ENCODE measurements at places on chromosomes 11 and 22. TPM values are rescaled to one million over a fixed set of nuclear protein-coding genes. Genes with fewer than 3 reads are reported as not detected.

The YPEL1 gene
- 0.21 TPM for total RNA-seq

DNA sequence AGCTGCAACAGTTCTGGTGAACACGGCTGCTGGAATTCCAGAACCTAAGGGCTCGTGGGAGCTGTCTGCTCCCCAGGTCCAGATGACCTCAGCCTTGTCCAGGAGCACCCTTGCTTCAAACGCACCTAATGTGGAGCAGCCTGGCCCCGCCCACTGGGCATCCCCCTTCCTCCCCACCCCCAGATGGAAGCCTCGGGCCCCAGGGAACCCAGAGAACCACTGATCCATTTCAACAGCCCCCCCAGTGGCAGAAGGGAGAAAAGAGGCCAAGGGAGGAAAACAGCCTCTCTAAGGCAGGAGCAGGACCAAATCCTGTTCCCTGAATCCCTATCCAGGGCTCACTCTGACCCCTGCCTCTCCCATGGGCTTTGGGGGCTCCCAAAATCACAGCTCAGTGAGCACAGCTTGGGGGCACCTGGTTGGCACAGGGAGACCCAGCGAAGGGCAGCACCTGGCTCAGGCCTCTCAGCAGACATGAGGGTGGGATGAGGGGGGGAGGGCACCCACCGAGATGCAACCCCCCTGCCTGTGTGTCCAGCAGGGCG, 1.2 kb downstream of the CYTH4 start:
- no peaks in the 10 kb centered on the region for H3K4me1 ChIP-seq
- no peak overlapping the region for H3K27ac ChIP-seq
- DNase-seq: no peak
- H3K36me3 ChIP-seq: no peaks in the 10 kb centered on the region
- H3K4me3 ChIP-seq: no peak overlapping the region
- H3K27me3 ChIP-seq: peaks cover 4% of the 10 kb centered on the region

DNA sequence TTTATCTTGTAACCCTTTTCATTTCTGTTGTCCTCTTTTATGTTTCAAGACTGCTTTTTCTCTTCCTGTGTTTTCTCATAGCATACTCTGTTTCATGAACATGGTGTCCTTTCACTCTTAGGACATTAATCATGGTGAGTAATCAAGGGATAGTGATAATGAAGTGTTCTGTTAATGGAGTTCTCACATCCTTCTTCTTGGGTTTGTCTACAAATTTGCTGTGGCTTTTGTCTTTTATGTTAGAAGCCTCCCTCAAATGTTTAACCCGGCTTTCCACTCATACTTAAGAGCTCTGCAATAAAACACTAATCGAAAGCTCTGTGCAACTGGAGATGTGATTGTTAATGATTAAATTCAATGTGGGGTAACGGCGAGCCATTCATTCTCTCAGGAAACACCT, 593.6 kb downstream of the NELL1 start:
- no peak overlapping the region for H3K4me3 ChIP-seq
- no peaks in the 10 kb centered on the region for H3K27me3 ChIP-seq
- no peaks in the 10 kb centered on the region for H3K36me3 ChIP-seq
- H3K27ac ChIP-seq: no peak overlapping the region
- no peak for DNase-seq

DNA sequence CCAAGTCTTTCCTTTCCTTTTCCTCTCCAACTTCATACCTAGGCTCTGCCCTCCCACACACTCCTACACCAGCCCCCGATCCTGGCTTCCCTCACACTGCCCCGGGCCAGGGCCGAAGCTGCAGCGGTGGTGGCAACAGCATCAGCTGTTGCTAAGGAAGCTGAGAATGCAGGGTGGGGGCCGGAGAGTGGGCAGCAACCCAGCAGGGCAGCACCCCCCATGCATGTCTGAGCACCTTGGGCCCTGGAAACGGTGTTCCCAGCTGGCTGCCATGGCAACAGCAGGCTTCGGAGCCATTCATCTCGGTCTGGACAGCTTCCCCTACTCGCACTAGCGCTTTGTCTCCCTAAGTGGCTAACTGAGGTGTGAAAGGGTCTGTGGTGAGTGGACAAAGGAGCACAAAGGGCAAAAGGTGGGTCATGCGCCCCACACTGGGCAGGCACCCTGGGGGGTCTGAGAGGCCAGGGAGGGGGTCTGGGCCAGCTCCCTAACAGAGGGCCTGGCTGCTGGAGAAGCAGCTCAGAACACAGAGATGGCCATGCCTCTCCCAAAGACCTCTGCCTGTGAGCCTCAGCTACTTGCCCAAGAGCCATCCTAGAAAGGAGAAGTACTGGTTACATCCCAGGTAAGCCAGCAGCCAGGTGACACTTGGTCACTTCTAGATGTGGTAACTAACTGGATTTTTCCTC, 42.1 kb upstream of the JAM3 start:
- no peaks in the 10 kb centered on the region for H3K4me1 ChIP-seq
- H3K27ac ChIP-seq: no peak overlapping the region
- DNase-seq: no peak
- H3K36me3 ChIP-seq: no peaks in the 10 kb centered on the region

GRCh38 chr11:130369713-130370112, 55.0 kb upstream of the ZBTB44 start:
- no peaks in the 10 kb centered on the region for H3K36me3 ChIP-seq
- H3K27ac ChIP-seq: no peak overlapping the region
- H3K4me1 ChIP-seq: no peaks in the 10 kb centered on the region
- no peak overlapping the region for H3K4me3 ChIP-seq

The CBLIF gene
- total RNA-seq: not detected

- no peak overlapping the region for H3K27ac ChIP-seq
- DNase-seq: no peak
- no peak overlapping the region for H3K4me3 ChIP-seq
- no peaks in the 10 kb centered on the region for H3K36me3 ChIP-seq
- H3K27me3 ChIP-seq: no peaks in the 10 kb centered on the region
Observed at GRCh38 chr11:34510673-34511072, 2.9 kb downstream of the ELF5 start.

DNA sequence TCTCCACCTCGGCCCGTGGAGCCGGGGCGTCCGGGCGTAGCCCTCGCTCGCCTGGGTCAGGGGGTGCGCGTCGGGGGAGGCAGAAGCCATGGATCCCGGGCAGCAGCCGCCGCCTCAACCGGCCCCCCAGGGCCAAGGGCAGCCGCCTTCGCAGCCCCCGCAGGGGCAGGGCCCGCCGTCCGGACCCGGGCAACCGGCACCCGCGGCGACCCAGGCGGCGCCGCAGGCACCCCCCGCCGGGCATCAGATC, 439 bp downstream of the YAP1 start:
- no peaks in the 10 kb centered on the region for H3K27me3 ChIP-seq
- H3K4me1 ChIP-seq: peaks cover 37% of the 10 kb centered on the region
- H3K4me3 ChIP-seq: peak overlapping the region; percentile 97
- H3K27ac ChIP-seq: peak overlapping the region; percentile 98
- no peaks in the 10 kb centered on the region for H3K36me3 ChIP-seq

- no peaks in the 10 kb centered on the region for H3K4me1 ChIP-seq
- DNase-seq: no peak
Observed at GRCh38 chr22:47343611-47344010, 581.2 kb downstream of the TBC1D22A start.

DNA sequence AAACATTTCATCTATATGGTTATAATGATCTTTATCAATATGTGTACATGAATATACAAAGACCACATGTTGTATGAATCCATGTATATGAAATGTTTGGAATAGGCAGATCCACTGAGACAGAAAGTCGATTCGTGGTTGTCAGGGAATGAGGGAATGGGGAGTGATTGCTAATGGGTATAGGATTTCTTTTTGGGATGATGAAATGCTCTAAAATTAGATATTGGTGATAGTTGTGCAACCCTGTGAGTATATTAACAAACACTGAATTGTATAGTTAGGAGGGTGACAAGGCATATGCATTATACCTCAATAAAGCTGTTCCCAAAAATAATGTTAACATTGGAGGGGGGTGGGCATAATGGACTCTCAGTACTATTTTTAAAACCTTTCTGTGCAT, 5.0 kb upstream of the PTPMT1 start:
- no peaks in the 10 kb centered on the region for H3K27me3 ChIP-seq
- H3K4me3 ChIP-seq: no peak overlapping the region
- no peaks in the 10 kb centered on the region for H3K36me3 ChIP-seq
- H3K4me1 ChIP-seq: peaks cover 21% of the 10 kb centered on the region

DNA sequence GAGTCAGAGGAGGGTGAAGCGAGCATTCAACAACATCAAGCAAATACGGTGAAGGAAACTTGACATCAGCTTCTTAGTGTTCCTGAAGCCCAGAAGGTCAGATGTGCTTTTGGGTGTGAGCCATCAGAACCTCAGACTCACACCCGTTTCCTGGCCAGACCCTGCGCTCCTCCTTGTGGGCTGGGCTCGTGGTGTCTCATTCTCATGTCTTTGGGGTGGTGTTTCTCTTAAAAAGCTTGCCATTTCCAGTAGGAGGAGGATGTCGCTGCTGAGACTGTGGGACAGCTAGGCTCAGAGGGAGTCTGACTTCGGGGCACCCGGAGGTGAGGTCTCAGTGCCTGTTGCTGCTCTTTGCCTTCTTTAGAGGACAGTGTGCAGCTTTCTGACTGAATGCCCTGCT, 24.2 kb downstream of the PPFIBP2 start:
- peaks cover 33% of the 10 kb centered on the region for H3K4me1 ChIP-seq
- no peaks in the 10 kb centered on the region for H3K27me3 ChIP-seq
- DNase-seq: no peak
- no peak overlapping the region for H3K4me3 ChIP-seq
- H3K36me3 ChIP-seq: no peaks in the 10 kb centered on the region

DNA sequence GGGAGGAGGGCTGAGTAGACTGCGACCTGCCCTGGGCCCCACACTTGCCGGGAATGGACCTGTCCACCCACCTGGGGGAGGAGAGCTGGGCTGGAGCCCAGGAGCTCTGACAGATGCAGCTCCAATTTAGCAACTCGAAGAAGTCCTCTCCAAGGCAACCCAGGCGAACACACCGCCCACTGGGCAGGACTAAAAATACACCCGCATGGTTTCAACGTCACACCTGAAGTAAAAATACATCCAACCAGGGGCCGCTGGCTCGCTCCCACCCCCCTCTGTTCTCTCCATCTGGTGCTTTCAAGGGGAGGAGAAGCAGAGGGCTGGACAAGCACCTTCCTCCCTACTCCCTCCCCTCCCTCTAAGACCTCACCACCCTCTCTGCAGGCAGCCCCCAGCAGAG, 119.9 kb downstream of the FEZ1 start:
- DNase-seq: no peak
- no peaks in the 10 kb centered on the region for H3K36me3 ChIP-seq
- no peaks in the 10 kb centered on the region for H3K4me1 ChIP-seq
- H3K4me3 ChIP-seq: no peak overlapping the region
- H3K27me3 ChIP-seq: peaks cover 6% of the 10 kb centered on the region

DNA sequence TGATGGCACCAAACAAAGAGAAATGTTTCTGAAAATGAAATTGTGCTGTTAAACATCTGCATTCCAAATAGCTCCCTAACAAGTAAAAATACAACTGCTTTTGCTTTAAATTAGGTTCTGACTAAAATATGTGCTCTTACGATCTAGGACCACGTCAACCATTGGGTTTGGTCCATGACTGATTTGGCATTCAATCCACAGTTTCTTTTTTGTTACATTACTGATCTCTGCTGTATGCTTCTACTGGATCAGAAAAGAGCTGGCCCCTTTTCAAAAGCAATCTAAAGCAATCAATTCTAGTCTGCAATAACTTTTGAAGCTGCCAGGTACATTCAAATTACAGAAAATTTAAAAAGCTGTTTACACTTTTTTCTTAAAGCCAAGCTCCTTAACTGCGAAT, 1047.1 kb upstream of the CCDC90B start:
- H3K4me3 ChIP-seq: no peak overlapping the region
- no peak overlapping the region for H3K27ac ChIP-seq
- H3K4me1 ChIP-seq: no peaks in the 10 kb centered on the region
- no peaks in the 10 kb centered on the region for H3K36me3 ChIP-seq

DNA sequence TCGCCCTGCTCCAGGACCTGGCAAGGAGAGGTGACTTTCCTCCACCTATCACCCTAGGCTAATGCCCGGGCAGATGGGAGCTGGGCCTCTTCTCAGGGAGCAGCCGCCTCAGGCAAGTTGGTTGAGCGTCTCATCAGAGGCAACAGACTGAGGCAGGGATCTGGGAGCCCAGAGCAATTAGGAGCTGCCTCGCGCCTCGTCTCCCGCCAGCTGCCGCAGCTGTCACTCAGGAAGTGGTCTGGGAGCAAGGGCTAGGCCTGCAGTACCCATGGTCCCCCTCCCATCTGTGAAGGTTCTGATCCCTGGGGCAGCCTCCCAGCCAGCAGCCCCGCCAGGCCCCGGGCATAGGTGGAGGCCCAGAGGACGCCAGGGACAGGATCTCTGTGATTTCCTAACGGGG, 4.6 kb upstream of the CABP7 start:
- no peak overlapping the region for H3K27ac ChIP-seq
- peaks cover 17% of the 10 kb centered on the region for H3K27me3 ChIP-seq
- peaks cover 11% of the 10 kb centered on the region for H3K4me1 ChIP-seq
- H3K4me3 ChIP-seq: no peak overlapping the region
- H3K36me3 ChIP-seq: no peaks in the 10 kb centered on the region

The DRAP1 gene
- total RNA-seq: 52.3 TPM

DNA sequence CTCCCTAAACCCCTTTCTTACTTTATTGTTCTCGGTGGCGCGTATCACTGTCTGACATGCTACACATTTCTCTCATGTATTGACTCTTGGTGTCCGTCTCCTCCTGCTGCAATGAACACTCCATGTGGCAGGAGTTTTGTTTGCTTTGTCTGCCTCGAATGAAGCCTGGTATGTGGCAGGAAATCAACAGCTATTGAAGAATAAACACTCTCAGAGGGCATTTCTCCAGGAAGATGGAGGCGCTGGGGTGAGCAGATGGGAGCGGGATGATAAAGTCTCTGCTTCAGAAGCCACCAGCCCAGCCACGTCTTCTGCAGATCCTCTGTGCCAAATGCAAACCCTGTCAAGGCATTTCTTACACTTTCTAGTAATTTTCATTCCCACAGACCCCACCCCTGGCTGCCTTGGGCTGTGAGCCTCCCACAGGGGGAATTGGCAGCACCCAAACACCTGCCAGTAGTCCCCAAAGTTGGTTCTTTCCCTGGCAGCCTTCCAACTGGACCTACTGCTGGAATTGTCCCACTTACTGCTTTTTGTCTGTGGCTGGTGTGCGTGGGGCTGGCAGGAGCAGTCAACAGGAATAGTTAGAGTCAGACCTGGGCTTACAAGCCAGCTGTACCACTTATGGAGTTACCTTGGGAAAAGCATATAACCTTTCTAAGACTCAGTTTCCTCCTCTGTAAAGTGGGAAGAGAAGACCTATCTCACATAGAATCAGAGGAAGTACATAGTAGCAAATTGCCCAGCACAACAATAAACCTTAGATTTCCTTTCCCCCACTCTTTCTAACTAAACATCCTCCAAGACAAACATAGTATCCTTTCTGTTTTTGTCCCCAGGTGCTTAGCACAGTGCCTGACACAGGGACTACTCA, 13.3 kb upstream of the IL10RA start:
- DNase-seq: no peak
- no peaks in the 10 kb centered on the region for H3K36me3 ChIP-seq
- no peak overlapping the region for H3K27ac ChIP-seq
- H3K4me3 ChIP-seq: no peak overlapping the region

- H3K4me1 ChIP-seq: no peaks in the 10 kb centered on the region
- no peak overlapping the region for H3K4me3 ChIP-seq
- no peaks in the 10 kb centered on the region for H3K27me3 ChIP-seq
- no peak for DNase-seq
- peaks cover 94% of the 10 kb centered on the region for H3K36me3 ChIP-seq
Observed at GRCh38 chr11:34145847-34146381, 40.5 kb downstream of the NAT10 start.

- peaks cover 2% of the 10 kb centered on the region for H3K27me3 ChIP-seq
- no peak for DNase-seq
- H3K36me3 ChIP-seq: no peaks in the 10 kb centered on the region
- H3K4me1 ChIP-seq: no peaks in the 10 kb centered on the region
- no peak overlapping the region for H3K27ac ChIP-seq
Observed at GRCh38 chr11:118957968-118958367, 1.9 kb downstream of the UPK2 start.

The MYEOV gene
- 0.17 TPM for total RNA-seq

The DLAT gene
- total RNA-seq: 73.2 TPM

- H3K27me3 ChIP-seq: peaks cover 91% of the 10 kb centered on the region
- no peak for DNase-seq
- no peak overlapping the region for H3K27ac ChIP-seq
Observed at GRCh38 chr22:43257549-43257948, 70.6 kb upstream of the TTLL12 start.

The XPNPEP3 gene
- 10.3 TPM for total RNA-seq

Measured in HepG2 (cell line).